ENCODE measurements at places on chromosomes 6 and 20. TPM values are rescaled to one million over a fixed set of nuclear protein-coding genes. Genes with fewer than 3 reads are reported as not detected.

WFDC5 gene
- total RNA-seq: not detected

CTCFL gene
- total RNA-seq: 0.17 TPM

OR12D3 gene
- total RNA-seq: not detected

TINAG gene
- 8.8 TPM for total RNA-seq

DXO gene
- 27.6 TPM for total RNA-seq

HUS1B gene
- 0.46 TPM for total RNA-seq

SLC39A7 gene
- 120 TPM for total RNA-seq

HEY2 gene
- 2.4 TPM for total RNA-seq

TBXT gene
- total RNA-seq: not detected

ANKRD66 gene
- not detected for total RNA-seq

EYS gene
- not detected for total RNA-seq

BMP6 gene
- 7.3 TPM for total RNA-seq

BPIFB2 gene
- total RNA-seq: 0.17 TPM

ZSCAN12 gene
- total RNA-seq: 5.8 TPM

EGFL8 gene
- total RNA-seq: 13.6 TPM

DEFB132 gene
- total RNA-seq: not detected

XKR7 gene
- total RNA-seq: not detected

SEL1L2 gene
- total RNA-seq: 0.52 TPM

PDE10A gene
- 29.0 TPM for total RNA-seq

TFAP2C gene
- total RNA-seq: 2.1 TPM

SRSF12 gene
- 2.2 TPM for total RNA-seq

PRDM1 gene
- 16.9 TPM for total RNA-seq

SNX3 gene
- 142 TPM for total RNA-seq

SEMG1 gene
- 1.1 TPM for total RNA-seq

EFCAB8 gene
- total RNA-seq: 0.20 TPM

FHL5 gene
- 4.3 TPM for total RNA-seq

BMP5 gene
- 2.4 TPM for total RNA-seq

SRSF6 gene
- total RNA-seq: 151 TPM

THEMIS gene
- 2.8 TPM for total RNA-seq

SMLR1 gene
- 2.8 TPM for total RNA-seq

WFDC10B gene
- total RNA-seq: 0.49 TPM

QKI gene
- total RNA-seq: 80.0 TPM

SIRPA gene
- total RNA-seq: 53.4 TPM

SLC22A3 gene
- 36.0 TPM for total RNA-seq

PDYN gene
- total RNA-seq: not detected

FAM229B gene
- total RNA-seq: 25.0 TPM

MCHR2 gene
- total RNA-seq: not detected

LAMP5 gene
- 0.66 TPM for total RNA-seq

COL19A1 gene
- 0.49 TPM for total RNA-seq

DUSP15 gene
- 2.8 TPM for total RNA-seq

PRSS16 gene
- total RNA-seq: 35.1 TPM

EFHC1 gene
- total RNA-seq: 27.8 TPM

DSP gene
- 79.1 TPM for total RNA-seq

CTAGE9 gene
- 0.09 TPM for total RNA-seq

TMEM181 gene
- total RNA-seq: 37.9 TPM

HLA-DQA1 gene
- 38.8 TPM for total RNA-seq

EPM2A gene
- 16.5 TPM for total RNA-seq

DNAH8 gene
- 0.03 TPM for total RNA-seq

C2 gene
- total RNA-seq: 14.8 TPM

SOX18 gene
- 30.1 TPM for total RNA-seq

OVOL2 gene
- 11.1 TPM for total RNA-seq

ULBP3 gene
- 2.5 TPM for total RNA-seq

PACRG gene
- 3.2 TPM for total RNA-seq

HMGCLL1 gene
- total RNA-seq: 0.83 TPM

PSORS1C2 gene
- not detected for total RNA-seq

PBOV1 gene
- not detected for total RNA-seq
